ENCODE measurements at places on chromosomes 16 and 17.
A peak's percentile ranks its signal among the peaks of the same experiment; 100 is the strongest.

GRCh38 chr17:75783803-75784472 lies 668 bp upstream of the UNK start:
- DNase-seq = no peak

- peak; percentile 70 for DNase-seq
These were observed at the start of gene CD79B for GRCh38 chr17:63931981-63932561. CD79B (minus strand) TSS chr17:63932331; CDS start chr17:63932261, 70 bp downstream.

GRCh38 chr16:22323959-22324786 lies 27.0 kb downstream of the POLR3E start:
- DNase-seq = peak; percentile 25

- no peak for DNase-seq
These were observed 4.0 kb downstream of the ARL5C start for GRCh38 chr17:39161962-39162361.

GRCh38 chr16:73403291-73403690 lies 355.4 kb upstream of the ZFHX3 start:
- no peak for DNase-seq
